ENCODE measurements at places on chromosomes 7 and 10. TPM values are rescaled to one million over a fixed set of nuclear protein-coding genes. Genes with fewer than 3 reads are reported as not detected.

DNA sequence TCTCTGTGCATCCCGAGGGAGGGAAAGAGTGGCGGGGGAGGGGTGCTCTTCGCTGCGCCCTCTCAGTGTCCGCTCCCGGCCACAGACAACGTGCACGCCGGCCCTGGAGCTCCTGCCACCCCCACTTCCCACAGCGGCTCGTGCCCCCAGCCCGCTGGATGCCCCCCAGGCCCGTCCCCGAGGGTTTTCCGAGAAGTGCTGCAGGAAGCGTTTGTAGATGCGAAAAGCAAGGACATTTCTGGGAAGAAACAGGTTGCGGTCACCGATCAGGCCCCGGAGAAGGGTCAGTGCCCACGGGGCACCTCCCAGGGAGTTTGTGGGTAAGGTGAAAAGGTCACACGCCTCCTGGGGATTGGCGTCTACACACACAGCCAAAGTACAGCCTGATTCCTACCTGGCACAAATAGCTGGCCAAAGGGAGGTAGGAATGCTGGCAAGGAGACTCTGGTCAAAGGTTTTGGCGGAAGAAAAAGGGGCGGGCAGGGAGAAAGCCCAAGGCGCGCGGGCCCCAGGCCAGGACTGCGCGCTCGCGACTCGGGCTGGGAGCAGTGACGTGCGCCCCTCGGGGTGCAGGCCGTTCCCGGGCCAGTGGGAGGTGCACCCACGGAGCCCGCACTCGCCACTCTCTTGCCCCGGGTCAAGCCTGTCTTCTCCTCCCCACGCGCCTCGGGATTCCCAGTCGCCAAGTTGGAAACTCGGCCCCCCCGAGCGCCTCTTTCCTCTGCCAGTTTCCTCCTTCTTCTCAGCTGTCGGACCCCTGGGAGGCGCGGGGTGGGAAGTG, 1.5 kb upstream of the NRP1 start:
- H3K27ac ChIP-seq, result no peak overlapping the region
- H3K36me3 ChIP-seq, result no peaks in the 10 kb centered on the region
- H3K4me3 ChIP-seq, result peak overlapping the region; percentile 20
- peaks cover 16% of the 10 kb centered on the region for H3K4me1 ChIP-seq
- H3K27me3 ChIP-seq, result peaks cover 66% of the 10 kb centered on the region
- DNase-seq, result no peak

DNA sequence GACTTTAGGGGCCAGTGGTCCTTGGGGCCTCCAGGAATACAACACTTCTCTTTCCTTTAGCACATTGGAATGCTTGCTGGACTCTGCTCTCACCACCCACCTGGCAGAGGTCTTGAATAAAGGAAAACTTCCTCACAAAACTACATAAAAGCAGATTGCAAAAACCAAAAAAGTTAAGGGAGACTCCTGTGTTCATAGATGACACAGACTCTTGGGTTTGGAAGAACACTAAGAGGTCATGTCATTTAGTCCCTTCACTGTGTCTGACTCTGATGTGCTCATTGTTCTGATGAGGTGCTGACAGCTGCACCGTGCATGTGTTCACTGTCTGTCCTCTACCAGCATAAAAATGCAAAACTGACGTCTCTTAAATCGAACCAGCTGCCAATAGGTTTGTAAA, 11.4 kb downstream of the BLNK start:
- H3K4me1 ChIP-seq, result no peaks in the 10 kb centered on the region
- no peak overlapping the region for H3K4me3 ChIP-seq
- H3K36me3 ChIP-seq, result no peaks in the 10 kb centered on the region
- DNase-seq, result no peak
- peaks cover under 1% of the 10 kb centered on the region for H3K27me3 ChIP-seq

Gene NPM3
- total RNA-seq, result 58.3 TPM

Gene RHOBTB1
- 0.05 TPM for total RNA-seq

Gene TAS2R41
- not detected for total RNA-seq
